Bronchial epithelial cell (primary cell): ENCODE measurements at places on chromosomes 3 and 15. TPM values are rescaled to one million over a fixed set of nuclear protein-coding genes. Genes with fewer than 3 reads are reported as not detected.

GRCh38 chr15:96348112-96349027, 17.9 kb downstream of the NR2F2 start:
- no peak for DNase-seq

DNA sequence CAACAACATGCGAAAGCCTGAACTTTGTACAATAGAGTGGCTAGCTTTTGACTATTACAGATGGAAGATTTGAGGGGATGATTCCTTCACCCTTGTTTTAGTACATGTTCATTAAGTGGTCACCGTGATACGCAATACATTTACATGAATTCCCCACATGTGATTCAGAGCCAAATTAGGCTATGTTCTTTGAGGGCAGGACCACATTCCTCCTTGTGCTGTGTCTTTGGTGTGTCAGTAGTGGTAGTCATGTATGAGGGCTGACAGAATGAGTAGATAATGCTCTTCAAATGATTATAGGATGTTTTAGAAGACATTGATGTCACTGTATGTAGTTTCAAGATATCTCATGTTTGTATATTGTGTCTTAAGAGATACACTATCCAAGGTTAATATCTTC, 12.1 kb downstream of the PTPRG start:
- DNase-seq, result peak; percentile 27

The ACAN gene
- total RNA-seq, result not detected in 2 replicates

- DNase-seq, result no peak
These were observed 38.1 kb downstream of the CHAC1 start for GRCh38 chr15:40991355-40991754.

- peak; percentile 92 for DNase-seq
These were observed at the start of gene GCSAM for GRCh38 chr3:112132975-112133448. Gene GCSAM (minus strand): TSS chr3:112133248. CDS start chr3:112133120, 128 bp downstream.

- peak; percentile 5 for DNase-seq
These were observed 9.6 kb downstream of the GALK2 start for GRCh38 chr15:49179433-49180190.

The CCR1 gene
- total RNA-seq, result not detected in 2 replicates

DNA sequence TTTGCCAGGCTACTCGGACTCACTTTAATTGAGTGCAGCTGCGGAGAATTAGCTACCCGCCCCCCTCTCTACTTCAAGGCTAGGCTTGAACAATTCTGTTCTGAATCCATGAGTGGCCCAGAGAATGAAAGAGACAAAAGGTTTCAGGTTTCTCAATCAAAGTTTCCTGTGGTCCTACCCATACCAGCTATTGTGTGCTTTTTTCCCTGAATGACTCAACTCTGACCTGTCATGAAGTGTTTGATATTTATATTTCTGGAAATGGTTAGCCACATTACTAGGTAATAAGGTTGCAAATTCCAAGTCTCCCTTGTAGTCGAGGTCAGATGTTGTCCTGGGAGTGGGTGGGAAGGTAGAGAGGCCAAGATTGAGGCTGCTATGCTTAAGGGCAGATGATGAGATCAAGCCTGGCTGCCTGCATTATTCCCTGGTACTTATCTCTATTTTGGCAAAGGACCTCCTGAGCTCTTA, 392.7 kb upstream of the TBL1XR1 start:
- DNase-seq, result peak; percentile 99

The GPR176 gene
- total RNA-seq, result 1.9 and 3.4 TPM in 2 replicates

The NRROS gene
- total RNA-seq, result not detected in 2 replicates

The ZCWPW2 gene
- 0.38 TPM in 1 of 2 replicates, not detected in the other for total RNA-seq

The PCSK6 gene
- total RNA-seq, result 6.8 and 12.3 TPM in 2 replicates

GRCh38 chr15:48279608-48280007, 51.6 kb upstream of the DUT start:
- DNase-seq, result no peak

DNA sequence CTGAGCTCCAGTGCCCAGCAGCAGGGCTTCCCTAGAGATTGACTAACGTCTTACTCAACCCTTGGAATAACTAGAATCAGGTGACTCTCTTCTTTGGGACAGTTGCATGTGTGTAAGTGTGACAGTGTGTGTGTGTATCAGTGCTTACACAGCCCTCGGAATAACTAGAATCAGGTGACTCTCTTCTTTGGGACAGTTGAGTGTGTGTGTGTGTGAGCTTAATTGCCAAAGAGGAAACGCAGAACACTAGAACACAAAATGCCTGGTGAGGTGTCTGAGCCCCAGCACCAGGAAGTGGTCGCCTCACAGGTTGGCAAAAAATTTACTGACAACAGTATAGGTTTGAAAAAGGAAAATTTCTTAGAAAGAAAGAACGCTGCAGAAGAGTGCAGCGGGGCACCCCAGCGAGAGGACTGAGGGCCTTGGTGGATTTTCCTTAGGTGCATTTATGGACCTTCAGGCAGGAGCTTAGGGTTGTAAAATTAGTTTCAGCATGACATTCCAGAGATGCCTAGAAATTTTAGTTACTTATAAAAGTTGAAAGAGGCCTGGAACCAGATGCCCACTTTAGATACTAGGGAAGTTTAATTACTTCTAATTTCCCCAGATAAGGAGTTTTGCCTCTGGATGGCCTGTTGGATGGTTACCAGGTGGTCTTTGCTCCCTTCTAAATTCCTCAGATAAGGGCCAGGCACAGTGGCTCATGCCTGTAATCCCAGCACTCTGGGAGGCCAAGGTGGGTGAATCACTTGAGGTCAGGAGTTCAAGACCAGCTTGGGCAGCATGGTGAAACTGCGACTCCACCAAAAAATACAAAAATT, 3.7 kb upstream of the WDR82 start:
- no peak for DNase-seq

The GHSR gene
- not detected in 2 replicates for total RNA-seq

The RBPMS2 gene
- not detected in 2 replicates for total RNA-seq

DNA sequence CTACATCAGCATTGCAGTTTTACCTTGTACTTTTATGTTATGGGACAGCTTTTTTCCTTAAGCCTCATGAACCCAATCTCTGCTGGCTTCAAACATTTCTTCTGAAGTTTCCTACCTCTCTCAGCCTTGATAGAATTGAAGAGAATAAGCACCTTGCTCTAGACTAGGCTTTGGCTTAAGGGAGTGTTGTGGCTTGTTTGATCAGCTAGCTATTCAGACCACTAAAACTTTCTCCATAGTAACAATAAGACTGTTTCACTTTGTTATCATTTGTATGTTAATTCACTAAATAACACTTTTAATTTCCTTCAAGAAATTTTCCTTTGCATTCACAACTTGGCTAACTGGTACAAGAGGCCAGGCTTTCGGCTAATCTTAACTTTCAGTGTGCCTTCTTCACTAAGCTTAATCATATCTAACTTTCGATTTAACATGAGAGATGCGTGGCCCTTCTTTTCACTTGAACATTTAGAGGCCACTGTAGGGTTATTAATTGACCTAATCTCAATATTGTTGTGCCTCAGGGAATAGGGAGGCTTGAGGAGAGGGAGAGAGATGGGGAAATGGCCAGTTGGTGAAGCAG, 8.1 kb upstream of the TIGIT start:
- DNase-seq, result no peak

- no peak for DNase-seq
These were observed 85.1 kb upstream of the FLNB start for GRCh38 chr3:57923101-57923500.

The CPLX3 gene
- not detected in 2 replicates for total RNA-seq

DNA sequence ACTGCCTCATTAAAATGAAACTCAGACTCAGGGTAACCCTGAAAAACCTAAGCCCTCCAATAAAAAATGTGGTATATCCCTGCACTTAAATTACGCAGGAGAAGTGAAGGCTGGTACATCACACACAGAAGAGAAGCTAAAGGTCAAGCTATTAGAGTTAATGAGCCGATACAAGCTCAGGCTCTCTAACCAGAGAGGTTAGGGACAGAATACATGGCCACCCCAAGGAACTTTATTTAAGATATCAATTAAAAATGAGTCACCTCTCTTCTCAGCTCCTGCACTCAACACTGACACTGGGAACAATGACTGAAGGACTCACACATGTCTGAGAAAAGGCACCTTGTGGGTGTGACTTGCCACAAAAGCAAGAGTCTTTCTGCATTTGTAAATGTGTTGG, 800.6 kb upstream of the CFAP20DC start:
- DNase-seq, result peak; percentile 3

DNA sequence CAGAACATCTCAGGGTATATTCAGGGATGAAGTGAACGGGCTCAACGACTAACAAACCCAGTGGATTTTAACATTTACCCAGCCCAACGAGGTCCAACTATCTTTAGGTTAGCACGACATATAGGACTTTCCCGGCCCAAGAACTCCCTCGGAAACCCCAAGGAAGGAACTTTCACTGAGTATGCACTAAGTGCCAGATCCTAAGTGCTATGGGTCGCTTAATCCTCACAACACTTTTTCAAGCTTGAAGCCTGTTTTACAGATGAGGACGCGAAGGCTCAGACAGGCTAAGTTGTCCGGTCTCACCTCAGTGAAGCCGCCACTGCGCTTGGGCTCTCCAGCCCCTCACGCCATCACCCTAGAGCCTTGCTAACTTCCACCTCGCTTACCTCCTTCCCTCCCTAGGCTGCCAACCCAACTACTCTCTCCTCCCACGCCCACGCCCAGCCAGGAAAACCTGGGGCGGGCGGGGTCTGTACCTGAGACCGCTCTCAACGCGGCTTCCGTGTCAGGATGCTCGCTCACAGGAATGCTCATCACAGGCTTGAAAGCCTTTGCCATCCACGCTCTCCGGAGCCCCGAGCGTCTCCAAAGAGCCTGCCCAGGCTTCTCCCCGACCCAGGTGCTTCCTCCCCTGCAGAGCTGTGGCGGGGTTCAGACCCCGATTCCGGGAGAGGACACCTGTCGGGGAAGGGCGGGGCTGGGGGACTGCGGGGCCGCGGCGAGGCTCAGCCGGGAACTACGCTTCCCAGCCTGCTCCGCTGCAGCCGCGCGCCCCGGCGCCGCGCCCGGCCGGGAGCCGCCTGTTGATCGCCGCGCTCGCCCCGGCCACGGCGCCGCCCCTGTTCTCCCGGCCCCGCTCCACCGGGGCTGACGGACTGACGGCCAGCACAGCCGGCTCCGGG, at the start of gene TMOD2:
Gene TMOD2, plus strand, starts transcription at position 806 of the 905 bp plus-strand sequence. CDS start 14,845 bp downstream, outside the sequence.
- peak; percentile 48 for DNase-seq

- no peak for DNase-seq
These were observed 75.2 kb downstream of the CHRNA7 start for GRCh38 chr15:32105258-32106241.

DNA sequence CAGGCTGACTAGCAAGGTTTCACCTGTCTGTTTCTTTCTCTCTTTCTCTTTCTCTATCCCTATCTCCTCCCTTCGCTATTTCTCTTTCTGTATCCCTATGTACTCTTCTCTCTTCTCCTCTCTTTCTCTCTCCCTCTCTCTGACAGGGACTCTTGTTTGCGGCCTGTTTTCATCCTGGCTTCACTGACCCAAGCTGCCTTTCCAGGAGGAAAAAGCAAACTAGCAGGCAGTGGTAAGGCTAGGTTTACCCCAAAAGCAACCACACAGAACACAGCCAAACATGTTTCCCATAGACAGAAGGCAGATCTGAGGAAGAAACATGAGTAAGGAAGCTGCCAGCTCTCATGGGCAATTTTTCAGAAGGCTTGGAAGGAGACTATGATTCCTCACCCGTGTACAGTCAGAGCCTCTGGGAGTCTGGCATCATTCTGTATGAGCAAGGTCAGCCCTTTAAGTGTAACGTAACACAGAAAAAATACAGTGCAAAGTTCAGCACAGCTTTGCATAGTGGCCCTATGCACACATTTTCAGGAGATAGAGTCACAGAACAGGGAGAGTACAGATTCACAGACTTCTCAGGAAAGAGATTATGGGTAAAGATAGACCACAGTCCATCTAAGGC, 61.0 kb downstream of the OCA2 start:
- DNase-seq, result no peak

DNA sequence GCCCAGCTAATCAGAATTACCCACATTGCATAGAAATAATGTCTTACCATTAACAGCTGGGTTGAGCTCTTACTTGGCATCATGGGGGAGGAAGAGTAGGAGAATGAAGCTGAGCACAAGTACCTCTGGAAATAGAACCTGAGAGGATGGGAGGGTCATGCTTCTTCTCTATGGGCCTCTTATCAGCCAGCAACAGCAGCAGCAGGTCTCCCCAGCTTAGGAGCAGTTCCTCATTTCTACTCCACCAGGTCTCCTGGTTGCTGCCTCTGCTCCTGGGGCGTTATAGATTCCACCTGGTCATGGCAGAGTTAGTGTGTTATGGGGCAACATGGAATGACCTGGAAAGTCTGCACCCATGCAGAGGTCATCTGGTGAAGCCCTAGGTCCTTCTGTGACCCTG, 3.4 kb downstream of the FSD2 start:
- no peak for DNase-seq

DNA sequence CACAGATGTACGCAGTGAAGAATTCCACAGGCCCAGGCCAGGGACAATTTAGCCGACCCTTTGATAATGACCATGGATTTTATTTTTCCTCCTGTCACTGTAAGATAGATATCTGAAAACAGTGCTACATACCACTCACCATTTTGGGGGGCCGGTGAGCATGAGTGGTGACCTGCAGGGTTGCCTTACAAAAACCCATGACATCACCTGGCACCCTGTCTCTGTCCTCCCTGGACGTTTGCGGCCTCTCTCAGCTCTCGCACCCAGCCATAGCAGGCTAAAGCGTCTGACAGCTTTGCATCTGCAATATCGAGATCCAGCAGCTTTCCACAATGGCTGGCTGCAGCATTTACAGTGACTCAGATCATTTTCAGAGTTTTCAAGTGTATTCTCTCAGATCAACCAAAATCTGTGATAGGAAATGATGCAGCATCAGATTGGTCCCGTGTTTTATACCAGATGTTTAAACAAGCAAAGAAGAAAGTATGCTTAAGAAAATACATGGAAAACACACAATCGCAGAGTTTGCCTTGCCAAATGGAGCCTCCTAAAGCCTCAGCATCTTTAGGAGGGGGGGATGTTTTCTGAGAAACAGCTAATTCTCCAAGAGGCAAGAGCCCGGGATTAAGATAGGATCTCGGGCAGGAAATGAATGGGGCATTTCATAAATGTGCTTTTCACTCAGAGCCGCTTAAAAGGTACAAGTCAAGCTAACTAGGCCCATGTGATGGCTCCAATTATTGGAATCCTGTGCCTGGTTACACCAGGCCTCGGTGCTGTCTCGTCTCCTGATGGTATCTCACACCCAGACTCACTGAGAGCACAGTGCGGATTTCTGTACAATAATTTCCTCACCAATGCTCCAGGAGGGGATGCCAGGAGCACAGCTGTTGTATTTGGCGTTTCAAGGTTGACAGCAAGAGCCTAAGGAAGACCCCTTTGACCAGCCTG, 257.3 kb downstream of the XXYLT1 start:
- DNase-seq, result no peak

The DNAH12 gene
- under 0.01 and 0.13 TPM in 2 replicates for total RNA-seq

The CCDC13 gene
- total RNA-seq, result 1.4 and 1.6 TPM in 2 replicates

DNA sequence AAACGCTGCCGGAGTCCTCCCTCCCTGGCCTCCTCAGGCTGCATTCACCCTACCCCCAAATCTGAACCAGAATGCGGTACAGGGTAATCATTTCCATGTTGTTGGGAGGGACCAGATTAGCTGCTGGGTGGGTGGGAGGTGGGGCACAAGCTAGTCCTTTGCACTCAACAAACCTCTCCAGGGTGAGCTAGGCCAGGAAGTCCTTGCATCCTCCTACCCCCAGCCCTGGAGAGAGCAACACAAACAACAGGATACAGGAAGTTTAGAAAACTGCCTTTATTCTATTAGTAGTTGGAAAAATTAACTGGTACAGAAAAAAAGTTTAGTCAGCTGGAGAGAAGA, 702 bp upstream of the GPX1 start:
- no peak for DNase-seq
